ENCODE measurements at places on chromosomes 3 and 15. TPM values are rescaled to one million over a fixed set of nuclear protein-coding genes. Genes with fewer than 3 reads are reported as not detected.

Gene PPM1L
- 0.87 TPM for total RNA-seq

Gene BTLA
- not detected for total RNA-seq

Gene PAQR9
- total RNA-seq: 0.17 TPM

Gene ATP8B4
- 3.2 TPM for total RNA-seq

Gene SHC4
- total RNA-seq: 2.0 TPM

Gene TAGLN3
- total RNA-seq: 0.87 TPM

Gene CNTN3
- total RNA-seq: 1.7 TPM

Gene ALDH1A2
- 2.3 TPM for total RNA-seq

Gene XYLB
- total RNA-seq: 6.1 TPM

Gene TMEM212
- total RNA-seq: not detected

Gene LRTM1
- total RNA-seq: not detected

Gene CPLX3
- total RNA-seq: not detected

Gene AGTR1
- total RNA-seq: 3.3 TPM

Gene CLEC3B
- total RNA-seq: 12.1 TPM

Gene VIPR1
- not detected for total RNA-seq

Gene SLC6A20
- total RNA-seq: under 0.01 TPM

Gene TTLL13
- not detected for total RNA-seq

Gene ALDH1A3
- total RNA-seq: 71.5 TPM

Gene PLCD1
- total RNA-seq: 70.3 TPM

Gene NOX5
- total RNA-seq: 0.83 TPM

Gene SLITRK3
- not detected for total RNA-seq

Gene MKRN2
- 59.0 TPM for total RNA-seq

Gene PARP15
- total RNA-seq: 0.87 TPM

Gene NPAP1
- not detected for total RNA-seq

All from smooth muscle cell of trachea (primary cell).